ENCODE measurements at places on chromosomes 4 and X. TPM values are rescaled to one million over a fixed set of nuclear protein-coding genes. Genes with fewer than 3 reads are reported as not detected.

The TEX11 gene
- not detected for total RNA-seq

The MAB21L2 gene
- total RNA-seq: not detected

DNA sequence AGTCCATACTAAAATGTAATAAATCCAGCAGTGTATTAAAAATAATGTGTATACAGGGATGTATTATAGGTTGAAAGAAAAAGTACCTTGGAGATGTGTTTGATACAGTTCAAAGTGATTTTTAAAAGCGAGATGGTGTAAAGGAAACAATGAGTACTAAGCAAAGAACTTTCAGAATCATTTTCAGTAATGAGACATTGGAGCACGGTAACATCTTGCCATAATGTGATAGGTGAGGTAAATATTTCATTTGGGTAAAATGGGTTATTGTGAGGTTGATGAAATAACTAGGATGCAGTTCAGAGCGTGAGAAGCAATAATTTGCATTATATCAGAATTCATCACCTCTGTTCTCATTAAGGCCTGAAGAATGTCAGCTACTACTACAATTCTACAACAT, 25.9 kb downstream of the EIF2S3 start:
- no peak for DNase-seq

DNA sequence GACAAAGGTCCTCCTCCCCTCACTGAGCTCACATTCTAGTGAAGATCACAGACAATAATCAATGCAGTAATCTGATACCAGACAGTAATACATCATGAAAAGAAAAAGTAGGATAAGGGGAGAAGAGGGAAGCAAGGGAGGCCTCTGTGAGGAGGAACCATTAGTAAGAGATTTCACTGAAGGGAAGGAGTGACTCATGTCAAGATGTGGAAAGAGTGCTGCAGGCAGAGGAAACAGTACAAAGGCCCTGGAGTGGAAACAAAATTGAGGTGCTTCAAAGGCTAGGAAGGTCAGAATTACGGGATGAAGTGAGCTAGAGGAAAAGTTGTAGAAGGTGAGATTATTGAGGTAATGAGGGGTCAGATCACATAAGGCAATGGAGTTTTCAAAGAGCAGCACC, 38.1 kb downstream of the LAMTOR3 start:
- DNase-seq: peak; percentile 77

The PIM2 gene
- 0.03 TPM for total RNA-seq

DNA sequence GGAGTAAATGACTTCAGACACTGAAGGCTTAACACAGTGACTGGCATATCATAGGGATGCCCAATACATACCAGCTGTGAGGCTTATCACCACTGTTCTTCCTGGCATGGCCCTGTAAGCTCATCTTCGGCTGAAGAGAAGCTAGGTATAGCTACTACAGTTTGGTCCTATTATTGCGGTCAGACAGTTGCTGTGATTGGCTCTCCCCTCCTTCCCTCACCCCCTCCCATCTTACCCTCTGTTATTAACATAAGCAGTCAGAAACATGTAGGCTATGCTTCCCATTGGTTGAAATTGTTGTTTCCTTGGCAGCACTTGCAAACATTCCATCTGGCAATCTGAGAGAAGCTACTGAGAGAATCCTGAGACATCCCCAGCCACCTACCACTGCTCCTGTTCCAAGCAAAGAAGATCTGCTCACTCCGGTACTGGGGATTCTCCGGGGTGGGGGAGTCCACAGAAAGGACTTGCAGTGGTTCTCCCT, at the start of gene AKAP14:
Gene AKAP14, plus strand, starts transcription at position 51 of the 484 bp plus-strand sequence. CDS start 7,331 bp downstream, outside the sequence.
- no peak for DNase-seq

DNA sequence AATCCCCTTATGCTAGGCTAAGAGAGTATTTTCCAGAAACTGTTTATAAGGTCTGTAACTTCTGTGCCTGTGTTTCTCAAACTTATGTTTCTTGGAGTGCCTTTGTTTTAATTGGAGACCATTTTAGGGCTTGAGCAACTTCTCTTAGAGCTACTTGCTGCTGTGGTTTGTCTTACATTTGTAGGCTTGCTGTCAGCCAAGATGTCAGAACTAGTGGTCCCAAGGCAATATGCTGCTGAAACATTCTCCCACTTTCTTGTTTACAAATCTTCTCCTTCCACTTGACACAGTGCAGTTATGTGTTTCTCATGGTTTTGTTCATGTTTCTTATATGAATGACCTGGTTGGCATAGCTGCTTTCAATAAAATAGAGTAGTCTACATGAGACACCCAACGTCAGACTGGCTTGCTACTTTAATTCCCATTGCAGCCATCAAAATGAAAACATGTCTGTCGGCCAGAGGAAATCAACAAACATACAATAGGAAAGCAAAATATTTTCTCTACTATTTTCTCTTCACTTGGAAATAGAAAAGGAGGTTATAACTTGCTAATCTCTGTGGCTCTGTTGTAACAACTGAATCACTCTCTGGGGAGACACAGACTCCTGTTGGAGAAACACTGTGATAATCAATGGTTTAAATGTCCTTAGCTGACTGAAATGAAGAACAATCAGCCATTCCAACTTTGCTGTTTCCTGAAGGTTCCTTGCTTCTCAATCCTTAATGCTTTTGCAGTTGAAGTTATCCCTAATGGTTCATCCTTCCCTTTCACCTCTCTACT, 426.4 kb downstream of the PDGFC start:
- DNase-seq: no peak

GRCh38 chr4:100609810-100610209, 92.0 kb upstream of the EMCN start:
- no peak for DNase-seq

DNA sequence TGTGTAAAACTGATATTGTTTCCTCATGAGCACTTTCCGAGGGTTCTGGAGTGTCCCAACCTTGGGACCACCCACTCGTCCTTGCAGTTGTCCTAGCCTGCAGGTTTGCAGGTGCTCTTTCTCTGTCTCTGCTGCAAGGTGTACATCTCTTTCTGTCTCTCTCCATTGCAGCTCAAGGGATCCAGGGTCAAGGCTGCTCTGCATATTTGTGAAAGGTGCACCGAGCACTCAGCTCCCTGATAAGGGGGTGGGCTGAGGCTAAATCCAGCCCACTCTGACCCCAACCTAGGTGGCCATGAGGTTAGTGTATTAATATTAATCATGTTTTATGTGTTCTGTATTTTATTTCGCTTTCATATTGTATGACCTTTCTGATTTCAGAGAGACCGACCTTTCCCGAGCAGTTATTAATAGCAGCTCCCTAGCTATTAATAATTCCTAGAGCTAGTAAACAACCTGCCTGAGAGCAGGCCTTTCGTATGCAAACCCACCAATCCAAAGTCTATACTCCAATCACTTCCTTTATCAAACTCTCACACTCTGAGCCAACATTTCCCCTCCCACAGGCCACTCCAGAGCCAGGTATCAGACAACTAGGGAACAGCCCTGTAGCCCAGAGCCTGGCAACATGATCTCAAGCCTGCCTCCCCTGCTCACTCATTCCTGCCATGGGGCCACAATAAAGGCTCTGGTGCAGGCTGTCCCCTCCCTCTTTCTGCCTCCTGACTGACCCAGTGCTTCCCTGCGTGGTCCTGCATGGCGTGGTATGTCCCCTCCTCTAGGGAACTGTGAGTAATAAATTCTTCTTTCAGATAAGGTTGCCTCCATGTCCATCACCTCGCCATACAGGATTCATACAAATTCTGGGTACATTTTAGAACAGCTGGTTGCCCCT, 73.9 kb downstream of the SLC2A9 start:
- DNase-seq: no peak

- no peak for DNase-seq
Observed at GRCh38 chr4:74724979-74725378, 69.3 kb downstream of the BTC start.

The HTR2C gene
- not detected for total RNA-seq

The PHOX2B gene
- total RNA-seq: not detected

The ARHGAP10 gene
- 19.1 TPM for total RNA-seq

DNA sequence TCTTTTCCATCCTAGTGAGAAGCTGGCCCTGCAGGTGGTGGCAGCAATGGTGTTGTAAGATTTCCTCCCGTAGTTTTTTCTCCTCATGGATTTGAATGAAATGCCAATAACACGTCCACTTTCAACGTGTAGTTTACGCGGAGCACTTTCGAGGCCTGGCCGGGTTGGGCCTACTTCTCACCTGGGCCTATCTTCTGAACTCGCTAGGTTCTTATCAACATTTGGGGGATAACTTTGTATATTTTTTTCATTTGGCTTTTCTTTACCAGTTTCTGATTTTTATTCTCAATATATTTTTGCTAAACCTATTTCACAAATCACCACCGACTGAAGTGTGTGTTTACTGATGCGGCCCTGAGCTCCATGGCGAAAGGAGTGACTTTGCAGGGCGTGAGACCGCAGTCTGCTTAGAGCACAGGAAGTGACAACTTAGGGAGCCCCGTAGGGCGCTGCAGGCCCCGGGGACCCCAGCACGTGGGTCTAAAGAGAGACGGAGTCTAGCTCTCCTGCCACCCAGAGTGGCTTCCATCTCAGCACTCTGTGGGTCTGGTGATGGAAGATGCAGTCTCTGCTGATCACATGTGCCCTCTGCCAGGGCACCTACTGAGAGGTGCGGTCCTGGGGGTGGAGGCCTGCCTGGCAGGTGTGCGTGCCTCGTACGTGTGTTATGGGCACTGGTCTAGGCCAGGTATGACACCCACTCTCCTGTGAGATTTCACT, 29.1 kb downstream of the NELFA start:
- DNase-seq: no peak

The CYSLTR1 gene
- total RNA-seq: not detected

The COL4A6 gene
- 0.08 TPM for total RNA-seq

DNA sequence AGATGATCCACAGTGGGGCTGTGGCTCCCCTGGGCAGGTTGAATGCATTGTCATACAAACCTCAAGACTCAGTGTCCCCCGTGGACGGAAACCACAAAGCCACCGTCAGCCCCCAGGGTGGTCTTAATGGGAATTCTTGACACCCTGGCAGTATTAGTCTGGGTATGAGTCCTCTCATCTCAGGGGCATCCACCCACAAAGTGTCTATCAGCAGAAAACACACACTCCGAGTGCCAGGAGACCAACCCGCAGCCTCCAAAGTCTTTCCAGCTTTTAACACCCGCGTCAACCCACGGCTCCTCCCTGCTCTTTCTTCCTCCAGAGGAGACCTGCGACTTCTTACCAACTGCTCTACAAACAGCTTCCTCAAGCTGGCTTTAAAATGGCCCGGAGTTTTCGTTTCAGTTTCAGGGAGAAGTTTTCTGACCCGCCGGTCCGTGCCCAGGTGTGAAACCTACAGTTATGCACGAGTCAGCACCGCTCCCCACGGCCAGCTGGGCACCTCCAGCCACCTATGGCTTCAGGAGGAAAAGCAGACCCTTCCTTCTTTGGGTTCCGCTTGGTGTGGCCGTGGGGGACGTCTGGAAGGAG, 14.4 kb upstream of the ASMTL start:
- DNase-seq: no peak

The AGTR2 gene
- not detected for total RNA-seq

GRCh38 chr4:76215077-76215476, 1.5 kb upstream of the SCARB2 start:
- no peak for DNase-seq

The SSX4 gene
- total RNA-seq: 0.27 TPM

DNA sequence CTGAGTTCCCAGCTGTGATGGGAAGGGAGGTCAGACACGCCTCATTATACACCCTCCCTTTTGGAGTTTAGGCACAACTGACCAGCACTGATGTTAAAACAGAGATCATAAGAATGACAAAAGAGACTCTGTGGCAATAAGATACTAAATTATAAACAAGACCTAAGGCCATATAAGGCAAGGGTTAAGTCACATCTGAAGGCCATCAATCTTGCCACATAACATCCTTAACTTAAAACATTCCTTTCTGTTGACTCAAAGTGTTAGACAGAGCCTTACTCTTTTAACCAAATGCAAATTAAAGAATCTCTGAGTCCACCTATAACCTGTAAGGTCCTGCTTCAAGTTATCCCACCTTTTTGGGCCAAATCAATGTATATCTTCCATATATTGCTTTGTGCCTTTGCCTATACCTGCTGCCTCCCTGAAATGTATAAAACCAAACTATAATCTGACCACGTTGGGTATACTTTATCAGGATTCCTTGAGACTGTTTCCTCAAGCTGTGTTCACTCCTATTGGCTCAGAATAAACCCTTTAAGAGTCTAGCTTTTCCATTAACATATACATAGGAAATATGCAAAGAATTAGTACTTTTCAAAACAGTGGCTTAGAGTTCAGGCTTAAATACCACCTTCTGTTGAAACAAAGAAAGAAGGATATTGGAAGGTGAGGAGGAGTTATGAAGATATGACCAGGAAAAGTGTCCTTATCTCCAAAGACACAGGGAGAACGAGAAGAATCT, 214.4 kb upstream of the PPP1R2C start:
- DNase-seq: peak; percentile 57

The GYPE gene
- not detected for total RNA-seq

The EDNRA gene
- 15.0 TPM for total RNA-seq

DNA sequence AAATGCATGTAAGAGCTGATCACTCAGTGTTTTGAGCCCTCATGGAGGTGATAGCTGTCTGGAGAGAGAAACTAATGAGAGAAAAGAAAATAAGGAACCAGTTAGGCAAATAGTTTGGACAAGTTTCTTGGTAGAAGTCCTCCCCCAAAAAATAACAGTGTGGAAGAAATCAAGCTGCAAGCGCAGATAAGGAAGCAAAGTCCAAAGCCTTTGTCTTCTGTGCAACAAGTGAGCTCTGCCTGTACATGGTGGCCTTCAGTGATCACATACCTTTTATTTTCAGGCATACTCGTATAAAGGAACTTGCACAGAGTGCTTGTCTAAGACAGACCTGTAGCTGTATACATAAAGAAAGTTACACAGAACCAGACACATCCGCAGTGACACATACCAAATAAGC, 2.5 kb upstream of the UGT2A3 start:
- DNase-seq: no peak

The GLRB gene
- total RNA-seq: 14.6 TPM

GRCh38 chrX:40470830-40471429, 109.8 kb upstream of the ATP6AP2 start:
- no peak for DNase-seq

GRCh38 chr4:140080883-140081282, 73.1 kb downstream of the MAML3 start:
- no peak for DNase-seq

The GAGE13 gene
- total RNA-seq: not detected

DNA sequence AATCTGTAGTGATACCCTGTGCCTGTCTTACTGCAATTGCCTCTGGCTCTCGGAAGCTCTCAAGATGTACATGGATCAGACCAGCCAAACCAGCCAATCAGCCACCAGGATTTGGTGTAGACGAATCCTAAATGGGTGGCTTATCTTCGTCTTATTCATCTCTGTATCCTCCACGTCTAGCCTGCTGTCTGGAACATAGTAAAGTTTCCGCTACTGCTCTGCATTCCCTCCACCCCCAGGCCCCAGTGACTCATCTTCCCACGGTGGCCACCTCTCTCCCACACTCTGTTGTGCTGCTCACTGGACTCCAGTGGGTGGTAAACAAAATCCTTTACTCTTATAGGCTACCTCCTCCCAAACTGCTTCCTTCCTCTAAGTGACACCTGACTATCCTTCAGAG, 37.8 kb downstream of the SEPTIN6 start:
- peak; percentile 62 for DNase-seq

The RNF212 gene
- not detected for total RNA-seq

The MAGEA4 gene
- total RNA-seq: not detected

- DNase-seq: no peak
Observed at GRCh38 chrX:29281078-29281742, 694.0 kb downstream of the IL1RAPL1 start.
